ENCODE measurements at places on chromosomes 11 and 22.

- no peak for DNase-seq
These were observed 381.7 kb downstream of the TENM4 start for GRCh38 chr11:79059141-79059540.

DNA sequence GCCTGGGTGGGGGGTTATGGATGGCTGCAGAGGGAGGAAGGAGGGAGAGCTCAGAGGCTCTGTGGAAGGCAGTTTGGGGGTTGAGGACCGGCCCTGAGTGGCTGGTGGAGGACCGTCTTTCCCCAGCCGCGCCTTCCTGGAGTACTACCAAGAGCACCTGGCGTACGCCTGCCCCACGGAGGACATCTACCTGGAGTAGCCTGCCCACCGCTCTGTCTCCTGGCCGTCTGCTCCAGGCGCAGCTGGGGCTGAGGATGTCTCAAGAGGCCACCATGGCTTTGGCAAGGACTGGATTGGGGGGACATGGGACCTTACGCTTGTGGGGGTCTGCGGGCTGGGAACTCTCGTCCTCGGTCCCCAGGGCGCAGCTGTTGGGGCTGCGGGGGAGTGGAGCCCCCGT, 10.0 kb downstream of the MAPK8IP2 start:
- no peak for DNase-seq

GRCh38 chr11:115092516-115092915, 411.7 kb downstream of the CADM1 start:
- DNase-seq: no peak

DNA sequence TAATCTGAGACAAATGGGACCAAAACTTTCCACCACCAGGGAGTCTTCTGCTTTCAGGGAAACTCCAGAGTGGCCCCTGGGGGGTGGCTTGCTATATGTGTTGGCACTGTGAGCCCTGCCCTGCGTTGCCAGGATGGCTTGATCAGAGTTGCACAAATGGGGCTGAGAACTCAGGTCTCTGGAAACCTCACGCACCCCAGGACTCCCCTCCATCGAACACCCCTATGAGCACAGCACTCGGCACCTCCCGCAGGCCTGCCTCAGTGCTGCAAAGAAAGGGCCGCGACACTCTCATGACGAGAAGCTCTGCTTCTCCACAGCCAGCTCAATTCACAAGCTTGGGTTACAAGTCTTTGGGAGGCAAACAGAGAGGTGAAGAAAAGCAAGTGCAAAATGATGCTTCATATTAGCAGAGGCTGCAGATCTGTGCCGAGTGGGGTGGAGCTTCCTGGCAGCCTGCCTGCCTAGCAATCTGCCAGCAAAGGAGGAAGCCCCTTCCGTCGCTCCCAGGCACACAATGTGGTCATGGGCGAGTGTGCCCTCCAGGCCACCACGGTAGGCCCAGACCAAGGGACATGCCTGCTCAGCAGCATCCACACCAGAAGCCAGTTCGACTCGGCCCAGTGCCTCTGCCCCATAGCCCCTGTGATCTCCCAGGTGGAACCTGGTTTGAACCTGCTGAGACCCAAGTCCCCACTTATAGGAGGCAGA, 55.7 kb downstream of the MYH9 start:
- peak; percentile 65 for DNase-seq

DNA sequence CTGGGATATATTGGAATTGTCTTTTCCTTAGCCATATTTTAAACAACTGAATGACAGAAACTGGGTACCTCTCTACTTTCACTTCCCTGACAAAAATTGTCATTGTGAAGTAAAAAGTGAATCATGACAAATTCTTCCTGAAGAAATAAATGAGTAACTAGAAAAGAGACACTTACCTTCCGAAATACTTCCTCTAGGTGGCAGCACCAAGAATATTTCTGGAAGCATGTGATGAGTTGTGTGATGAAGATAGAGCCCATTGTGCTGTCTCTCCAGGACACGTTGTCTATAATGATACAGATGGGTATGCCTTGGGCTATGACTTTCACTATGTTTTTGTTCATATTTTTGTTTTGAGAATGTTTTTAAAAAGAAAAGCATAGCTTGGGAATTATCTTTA, 21.5 kb downstream of the CASP4 start:
- DNase-seq: peak; percentile 51

GRCh38 chr11:34732831-34733230, 111.9 kb downstream of the EHF start:
- no peak for DNase-seq

GRCh38 chr11:12157241-12157661, 46.9 kb downstream of the MICAL2 start:
- DNase-seq: no peak

DNA sequence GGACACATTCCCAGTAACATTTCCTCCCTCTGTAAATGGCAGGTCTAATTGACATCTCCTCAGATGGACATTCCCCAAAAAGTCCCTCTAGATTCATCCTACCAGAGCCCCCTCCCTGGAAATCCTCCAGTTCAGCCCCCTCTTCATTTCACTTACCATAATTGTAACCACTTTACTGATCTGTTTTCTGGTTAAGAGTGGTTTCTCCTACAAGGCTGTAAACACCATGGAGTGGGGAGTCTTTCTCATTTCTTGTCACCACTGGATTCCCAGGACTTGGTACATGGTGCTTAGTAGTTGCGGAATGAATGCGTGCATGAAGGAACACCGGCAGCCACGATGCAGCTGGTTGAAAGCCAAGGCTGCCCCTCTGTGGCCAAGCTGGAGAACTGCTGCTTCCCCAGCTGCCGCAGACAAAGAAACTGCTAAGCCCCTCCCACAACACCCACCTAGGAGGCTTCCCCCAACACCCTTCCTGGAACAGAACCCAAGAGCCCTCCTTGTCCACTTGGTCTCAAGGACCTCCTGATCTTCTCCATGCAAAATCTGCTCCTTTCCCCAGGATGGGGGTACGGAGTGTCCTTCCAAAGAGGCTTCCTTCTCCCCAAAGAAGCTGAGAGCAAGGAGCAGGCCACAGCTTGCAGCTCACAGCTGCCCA, 18.6 kb upstream of the SCARF2 start:
- peak; percentile 71 for DNase-seq

DNA sequence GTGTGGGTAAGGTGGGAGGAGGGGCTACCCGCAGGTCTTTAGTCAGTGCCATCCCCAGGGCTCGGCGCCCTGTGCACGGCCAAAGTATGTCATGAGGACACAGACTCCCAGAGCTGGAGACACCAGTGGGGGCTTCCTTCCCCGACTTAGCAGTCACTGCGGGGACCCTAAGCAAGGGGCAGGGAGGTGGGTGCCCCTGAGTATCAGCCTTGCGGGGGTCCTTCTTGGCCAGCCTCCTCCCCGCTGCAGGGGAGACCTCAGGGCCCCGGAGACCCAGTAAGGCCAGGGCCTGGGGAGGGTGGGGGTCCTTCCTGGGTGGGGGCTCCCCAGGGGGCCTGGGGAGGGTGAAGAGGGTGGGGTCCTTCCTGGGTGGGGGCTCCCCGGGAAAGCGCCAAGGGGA, 673.8 kb downstream of the BRD1 start:
- no peak for DNase-seq

- no peak for DNase-seq
These were observed 93.0 kb downstream of the ME3 start for GRCh38 chr11:86579406-86579731.

DNA sequence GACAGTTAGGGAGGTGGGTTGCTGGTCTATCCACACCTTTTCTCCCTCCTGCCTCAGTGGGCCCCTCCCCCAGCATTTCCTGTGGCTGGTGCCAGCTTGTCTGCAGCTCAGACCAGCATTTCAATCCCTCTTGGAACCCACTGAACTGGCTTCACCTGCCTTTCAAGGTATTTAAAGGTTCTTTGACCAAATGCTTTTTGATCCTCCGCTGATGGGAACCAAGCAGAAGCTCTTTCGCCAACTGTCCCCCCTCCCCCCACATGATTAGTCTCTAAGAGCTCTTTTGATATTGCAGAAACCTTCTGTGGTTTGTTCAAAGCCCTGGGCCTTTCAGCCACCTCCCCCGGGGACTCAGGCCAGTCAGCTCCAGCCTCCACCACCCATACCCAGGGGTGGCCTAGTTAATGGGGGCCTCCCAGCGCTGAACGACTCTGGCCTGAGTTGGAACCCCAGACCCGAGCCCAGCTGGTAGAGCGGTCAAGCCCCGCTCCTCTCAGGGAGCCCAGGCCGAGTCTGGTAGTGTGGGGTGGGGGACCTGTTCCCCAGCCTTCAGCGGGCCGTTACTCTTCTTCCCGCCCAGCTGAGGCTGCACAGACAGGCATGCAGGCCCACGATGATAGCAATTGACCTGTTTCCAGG, 6.0 kb upstream of the SYT7 start:
- DNase-seq: no peak

DNA sequence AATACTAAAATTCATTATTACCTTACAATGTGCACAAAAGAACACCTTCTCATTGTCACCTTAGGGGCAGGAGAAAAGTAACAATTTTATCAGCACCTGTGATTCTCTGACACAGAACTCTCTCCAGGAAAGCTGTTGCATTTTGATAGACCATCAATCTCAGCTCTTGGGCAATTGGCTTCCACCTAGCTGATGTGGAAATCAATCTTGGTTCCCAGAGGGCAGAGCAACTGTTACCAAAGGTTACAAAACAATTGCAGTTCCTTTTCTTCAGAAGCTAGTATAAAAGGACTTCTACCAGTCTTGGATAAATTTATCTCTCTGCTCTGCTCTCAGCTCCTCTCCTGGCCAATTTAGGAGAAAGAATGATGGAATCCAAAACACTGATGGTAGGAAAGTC, 157.8 kb upstream of the DDI1 start:
- DNase-seq: no peak

GRCh38 chr11:9808943-9809342, 145.1 kb downstream of the SWAP70 start:
- DNase-seq: no peak

- no peak for DNase-seq
These were observed 20.6 kb upstream of the VSIG10L2 start for GRCh38 chr11:125925247-125925740.

DNA sequence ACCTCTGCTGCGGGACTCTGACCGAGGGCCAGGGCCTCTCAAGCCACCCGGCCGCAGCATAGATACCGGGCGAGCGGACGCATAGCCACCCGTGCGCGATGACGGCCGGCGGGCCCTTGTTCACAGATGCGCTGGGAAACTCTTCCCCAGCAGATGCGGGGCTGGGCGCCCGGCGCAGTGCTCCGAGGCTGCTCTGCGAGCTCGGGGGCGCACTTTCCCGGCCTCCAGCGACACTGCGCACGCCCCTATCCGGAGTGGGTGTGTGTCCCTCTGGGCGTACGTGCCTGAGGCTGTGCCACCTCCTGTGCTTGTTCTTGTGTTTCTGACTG, 104.7 kb upstream of the E2F8 start:
- DNase-seq: no peak

GRCh38 chr22:35434061-35434710, 34.2 kb downstream of the MCM5 start:
- DNase-seq: no peak

DNA sequence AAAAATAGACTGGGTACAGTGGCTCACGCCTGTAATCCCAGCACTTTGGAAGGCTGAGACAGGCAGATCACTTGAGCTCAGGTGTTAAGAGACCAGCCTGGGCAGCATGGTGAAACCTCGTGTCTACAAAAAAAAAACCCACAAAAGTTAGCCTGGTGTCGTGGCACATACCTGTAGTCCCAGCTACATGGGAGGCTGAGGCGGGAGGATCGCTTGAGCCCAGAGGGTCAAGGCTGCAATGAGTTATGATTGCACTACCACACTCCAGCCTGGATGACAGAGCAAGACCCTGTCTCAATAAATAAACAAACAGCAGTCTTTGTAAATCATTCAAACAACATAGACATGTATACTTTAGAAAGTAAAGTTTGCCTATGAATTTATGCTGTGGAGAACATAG, 2.5 kb downstream of the MOV10L1 start:
- no peak for DNase-seq

- no peak for DNase-seq
These were observed 20.1 kb downstream of the GNAZ start for GRCh38 chr22:23090457-23090835.

DNA sequence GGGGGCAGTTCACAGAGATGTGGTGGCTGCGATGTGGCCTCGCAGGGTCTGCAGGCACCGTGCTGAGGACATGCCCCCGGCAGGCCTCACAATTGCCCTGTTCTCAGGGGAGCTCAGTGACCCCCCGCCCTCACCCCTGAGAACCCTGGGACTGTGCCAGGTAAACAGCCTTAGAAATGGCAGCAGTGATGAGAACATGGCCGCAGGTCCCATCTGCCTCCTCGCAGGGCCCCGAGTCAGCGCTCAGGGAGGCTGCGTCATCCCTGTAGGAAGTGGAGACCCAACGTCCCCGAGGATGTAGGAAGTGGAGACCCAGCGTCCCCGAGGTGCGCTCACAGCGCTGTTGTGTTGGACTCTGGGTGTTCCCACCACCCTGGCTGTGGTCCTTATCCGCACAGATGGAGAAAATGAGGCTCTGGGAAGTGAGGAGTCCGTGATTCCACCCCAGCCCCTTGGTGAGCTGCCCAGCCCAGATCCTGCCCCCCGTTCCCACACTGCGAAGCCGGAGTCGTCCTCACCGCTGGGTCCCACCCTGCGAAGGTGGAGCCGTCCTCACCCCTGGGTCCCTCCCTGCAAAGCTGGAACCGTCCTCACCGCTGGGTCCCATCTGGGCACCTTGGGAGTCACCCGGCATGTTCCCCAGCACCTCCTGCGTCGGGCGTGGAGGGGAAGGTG, 1086.8 kb downstream of the BRD1 start:
- no peak for DNase-seq

DNA sequence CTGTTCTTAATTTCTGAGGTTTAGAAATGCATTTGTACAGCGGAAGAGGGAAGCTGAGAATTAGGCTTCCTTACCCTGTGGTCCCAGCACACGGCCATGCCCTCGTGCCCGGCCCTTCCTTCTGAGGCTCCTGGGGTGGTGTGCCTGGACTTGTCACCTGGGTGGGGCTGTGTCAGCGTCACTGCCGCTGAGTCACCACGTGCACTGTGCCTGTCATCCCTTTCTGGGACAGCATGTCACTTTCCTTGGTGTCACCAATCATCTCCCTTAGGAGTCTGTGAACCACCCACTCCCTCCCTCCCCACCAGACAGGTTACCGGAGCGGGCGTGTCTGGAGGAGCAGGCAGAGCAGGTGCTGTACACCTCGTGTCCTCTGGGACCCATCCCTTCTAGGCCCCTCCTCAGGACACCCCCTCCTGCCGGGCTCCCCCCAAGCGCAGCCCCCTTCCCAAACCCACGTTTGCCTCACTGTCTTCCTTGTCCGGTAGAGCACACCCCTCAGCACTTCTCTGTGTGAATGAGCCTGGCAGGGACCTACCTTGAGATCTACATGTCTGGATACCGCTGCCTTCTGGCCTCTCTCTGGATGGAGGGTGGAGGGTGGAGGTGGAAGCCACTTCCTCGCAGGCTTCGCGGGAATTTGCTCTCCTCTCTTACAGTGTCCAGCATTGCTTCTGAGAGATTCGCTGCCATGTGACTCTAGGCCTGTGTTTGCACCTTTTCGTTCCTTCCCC, 367.6 kb downstream of the TBC1D22A start:
- DNase-seq: no peak

DNA sequence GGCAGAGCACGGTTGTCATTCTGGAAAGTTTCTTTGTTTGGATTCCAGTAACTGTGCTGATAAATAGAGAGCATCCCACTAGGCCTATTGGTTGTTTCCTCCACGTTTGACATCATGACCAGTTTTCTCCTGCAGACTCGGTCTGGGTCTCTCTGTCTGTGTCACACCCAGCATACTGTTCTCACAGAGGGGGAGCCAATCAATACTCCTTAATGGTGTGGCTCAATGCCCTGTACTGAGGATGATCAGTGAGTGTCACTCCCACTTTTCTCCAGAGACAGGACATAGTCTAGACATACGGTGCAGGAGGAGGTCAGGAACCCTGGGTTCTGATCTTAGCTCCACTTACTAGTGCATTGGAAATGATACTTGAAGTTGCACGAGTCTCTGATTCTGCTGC, 88.2 kb upstream of the BLID start:
- no peak for DNase-seq

Measured in central memory CD4-positive, alpha-beta T cell (primary cell).